Activated naive CD4-positive, alpha-beta T cell treated with Interleukin-2 at 50 U/mL for 16 hours (primary cell): ENCODE measurements at places on chromosomes 2 and 18.

- DNase-seq, result no peak
Measured at GRCh38 chr2:36489281-36489680, 108.7 kb downstream of the FEZ2 start.

GRCh38 chr2:70612574-70612973 lies 58.9 kb upstream of the TGFA start:
- no peak for DNase-seq

DNA sequence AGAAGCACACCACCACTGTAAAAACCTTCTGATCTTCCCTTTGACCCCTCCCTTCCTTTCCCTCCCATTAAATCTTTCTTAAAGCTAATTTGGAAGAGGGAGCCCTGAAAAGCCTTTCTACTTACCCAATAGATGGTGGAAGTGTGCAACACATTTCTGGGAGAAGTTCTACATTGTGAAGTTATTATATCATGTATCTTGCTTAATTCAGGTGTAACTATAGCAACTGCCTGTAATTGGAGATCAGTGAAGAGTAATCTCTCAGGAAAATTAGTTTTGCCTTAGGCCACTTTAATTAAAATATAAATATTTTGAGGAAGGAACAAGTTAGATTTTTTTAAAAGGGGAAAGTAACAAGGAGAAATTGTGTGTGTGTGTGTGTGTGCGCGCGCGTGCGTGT lies 266.0 kb downstream of the SH3BP4 start:
- DNase-seq, result no peak

- no peak for DNase-seq
Measured at GRCh38 chr2:128734521-128735295, 416.0 kb upstream of the HS6ST1 start.

DNA sequence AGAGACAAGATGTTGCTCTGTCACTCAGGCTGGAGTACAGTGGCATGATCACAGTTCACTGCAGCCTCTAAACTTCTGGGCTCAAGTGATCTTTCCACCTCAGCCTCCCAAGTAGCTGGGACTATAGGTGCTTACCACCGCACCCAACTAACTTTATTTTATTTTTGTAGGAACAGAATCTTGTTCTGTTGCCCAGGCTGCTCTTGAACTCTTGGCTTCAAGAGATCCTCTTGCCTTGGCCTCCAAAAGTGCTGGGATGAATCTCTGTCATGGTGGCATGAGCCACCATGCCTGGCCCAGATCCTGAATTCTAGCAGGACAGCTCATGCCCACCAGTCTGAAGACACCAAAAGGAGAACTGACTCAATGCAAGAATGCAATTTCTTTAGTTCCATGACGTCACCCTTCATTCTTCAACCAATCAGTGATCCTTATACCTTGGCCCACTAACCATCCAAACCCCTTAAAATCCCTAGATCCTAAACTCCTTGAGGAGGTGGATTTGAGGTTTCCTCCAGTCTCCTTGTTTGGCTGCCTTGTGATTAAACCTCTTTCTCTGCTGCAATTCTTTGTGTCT lies 25.6 kb upstream of the CXXC1 start:
- DNase-seq, result no peak

DNA sequence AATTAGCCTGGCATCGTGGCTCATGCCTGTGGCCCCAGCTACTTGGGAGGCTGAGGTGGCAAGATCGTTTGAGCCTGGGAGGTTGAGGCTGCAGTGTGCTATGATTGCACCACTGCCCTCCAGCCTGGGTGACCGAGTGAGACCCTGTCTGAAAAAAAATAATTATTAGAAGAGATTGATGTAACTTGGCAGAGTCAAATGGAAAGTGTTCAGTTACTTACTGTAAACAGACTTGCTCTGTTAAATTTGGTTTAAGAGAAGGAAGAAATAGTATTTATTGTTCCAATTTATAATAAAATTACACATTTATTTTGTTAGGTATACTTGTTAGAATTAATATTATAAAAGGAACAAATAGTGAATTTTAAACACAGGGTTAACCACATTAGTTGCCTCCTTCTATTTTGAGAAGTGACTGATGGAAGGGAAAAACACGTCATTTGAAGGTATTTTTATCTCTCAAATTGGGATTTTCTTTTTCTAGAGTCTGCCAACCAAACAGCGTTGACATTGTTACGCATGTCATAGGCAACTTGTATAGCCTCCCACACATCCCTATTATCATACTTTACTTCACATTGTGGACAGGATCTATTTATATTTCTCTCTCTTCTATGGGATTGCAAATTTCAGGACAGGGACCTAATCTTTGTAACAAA lies 118.8 kb upstream of the B3GNT2 start:
- DNase-seq, result no peak

DNA sequence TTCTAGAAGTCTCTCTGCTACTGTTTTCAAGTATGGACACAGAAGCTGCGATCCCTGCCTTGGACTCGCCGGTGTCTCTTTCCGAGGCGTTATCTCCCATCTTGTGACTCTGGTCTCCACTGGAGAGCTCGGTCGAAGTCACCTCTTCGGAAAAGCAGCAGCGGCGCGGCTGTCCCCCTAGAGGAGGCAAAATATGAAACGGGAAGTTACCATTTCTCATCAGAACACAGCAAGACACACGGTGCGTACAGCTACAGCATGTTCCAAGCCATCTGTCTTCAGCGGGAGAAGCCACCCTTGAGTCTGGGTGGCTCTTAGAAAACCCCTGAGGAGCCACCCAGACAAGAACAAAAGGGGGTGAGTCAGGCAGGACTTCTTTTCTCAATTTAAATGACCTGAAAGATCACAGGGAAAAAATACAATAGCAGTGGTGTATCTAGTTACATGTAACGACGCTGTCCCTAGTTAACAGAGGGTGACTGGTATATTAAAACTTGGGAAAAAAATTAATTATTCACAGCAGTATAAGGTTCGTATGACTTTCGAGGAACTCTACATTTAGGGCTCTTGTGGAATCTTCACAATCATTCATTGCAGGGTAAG lies 114.8 kb downstream of the ZNF516 start:
- DNase-seq, result no peak

DNA sequence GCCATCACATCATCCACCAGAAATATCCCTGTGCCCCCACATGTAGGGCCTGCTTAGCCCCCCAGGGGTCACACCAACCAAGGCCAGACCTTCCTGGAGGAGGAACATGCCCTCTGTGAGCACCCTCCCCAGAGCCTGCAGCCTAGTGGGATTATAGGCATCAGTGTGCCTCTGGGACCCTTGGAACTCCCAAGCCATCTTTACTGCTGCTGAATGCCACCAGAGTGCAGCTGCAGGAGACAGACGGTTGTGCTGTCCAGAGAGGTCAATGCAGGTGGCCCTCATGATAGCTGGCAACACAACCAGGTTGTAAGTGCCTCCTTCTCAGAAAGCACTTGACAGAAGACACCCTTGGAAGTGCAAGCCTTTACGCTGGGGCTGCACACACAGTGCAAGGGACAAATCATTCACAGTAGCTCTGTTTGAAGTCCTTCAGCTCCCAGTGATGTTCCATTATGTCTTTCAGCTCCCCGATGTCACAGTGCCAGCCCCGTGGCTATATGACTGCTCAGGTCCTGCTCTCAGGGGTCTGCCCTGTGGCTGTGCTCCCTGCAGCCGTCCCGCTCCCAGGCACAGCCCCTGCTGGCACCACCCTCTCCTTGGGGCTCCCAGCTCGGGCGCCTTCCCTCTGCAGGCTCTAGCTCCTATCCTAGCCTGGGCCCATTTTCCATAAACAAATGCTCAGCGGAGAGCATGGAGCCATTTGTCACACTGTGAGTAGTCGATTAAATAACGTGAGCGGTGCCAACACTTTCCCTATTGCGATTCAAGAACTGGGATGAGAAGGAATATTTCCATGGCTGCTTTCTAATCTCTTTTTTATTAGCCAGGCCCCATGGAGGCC lies 65.1 kb downstream of the EDAR start:
- DNase-seq, result no peak

DNA sequence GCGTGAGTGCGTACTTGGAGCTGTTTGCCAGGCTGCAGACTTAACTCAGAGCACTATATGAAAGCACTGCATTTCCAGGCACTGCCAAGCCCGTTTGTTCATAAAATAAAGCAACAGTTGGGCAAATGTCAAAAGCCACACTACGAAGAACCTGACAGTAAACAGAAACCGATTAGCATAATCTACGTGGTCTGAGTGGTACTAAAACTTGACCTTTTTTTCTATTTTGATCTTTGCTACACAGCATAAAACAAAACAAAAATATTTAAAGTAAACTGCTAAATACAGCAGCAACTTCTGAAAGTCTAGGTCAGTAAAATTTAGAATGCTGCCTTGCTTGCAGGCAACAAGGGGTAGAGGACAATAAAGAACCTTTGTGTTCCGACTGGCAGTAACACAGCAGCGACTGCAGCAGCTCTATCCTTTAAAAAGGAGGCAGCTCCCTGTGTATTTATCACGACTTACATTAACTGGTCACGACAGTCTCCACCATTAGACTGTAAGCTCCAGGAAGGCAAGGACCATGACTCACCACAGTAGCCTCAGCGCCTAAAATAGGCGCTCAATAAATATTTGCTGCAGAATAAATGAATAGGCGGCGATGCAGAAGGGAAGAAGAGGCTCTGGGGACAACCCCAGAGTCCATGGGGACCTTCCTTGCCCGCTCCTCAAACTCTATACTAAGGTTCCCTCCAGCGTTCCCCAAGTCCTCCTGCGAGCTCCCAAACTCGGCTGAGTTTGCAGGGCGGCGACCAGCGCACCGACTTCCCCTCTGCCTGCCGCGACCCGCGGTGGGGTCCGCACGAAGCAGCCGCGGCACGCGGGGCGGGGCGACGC lies 902 bp downstream of the SS18 start:
- no peak for DNase-seq
